LHCN-M2 (cell line): ENCODE measurements at places on chromosomes 3 and 15.

- peak; percentile 99 for DNase-seq
These were observed 510.1 kb upstream of the CFAP20DC start for GRCh38 chr3:59559721-59560435.

DNA sequence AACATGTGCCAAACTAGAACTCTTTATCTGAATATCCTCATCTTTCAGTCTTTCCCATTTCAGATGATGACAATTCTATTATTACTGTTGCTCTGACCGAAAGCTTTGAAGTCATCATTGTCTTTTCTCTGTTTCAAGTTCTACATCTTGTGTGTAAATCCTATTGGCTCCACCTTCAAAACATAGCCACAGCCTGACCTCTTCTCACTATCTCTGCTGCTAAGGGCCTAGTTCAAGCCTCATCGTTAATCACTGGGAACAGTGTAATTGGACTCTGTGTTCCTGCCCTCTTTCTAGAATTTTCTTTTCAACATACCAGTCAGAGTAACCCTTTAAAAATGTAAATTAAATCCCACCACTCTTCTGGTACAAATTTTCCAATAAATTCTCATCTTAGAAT, 105.1 kb downstream of the OXSM start:
- DNase-seq: peak; percentile 79

- DNase-seq: peak; percentile 36
These were observed 61.0 kb downstream of the IQSEC1 start for GRCh38 chr3:13012221-13012691.

- DNase-seq: no peak
These were observed 296.8 kb downstream of the WDR72 start for GRCh38 chr15:53462651-53463050.

GRCh38 chr15:78049691-78050440, 27.6 kb downstream of the TBC1D2B start:
- DNase-seq: peak; percentile 83

DNA sequence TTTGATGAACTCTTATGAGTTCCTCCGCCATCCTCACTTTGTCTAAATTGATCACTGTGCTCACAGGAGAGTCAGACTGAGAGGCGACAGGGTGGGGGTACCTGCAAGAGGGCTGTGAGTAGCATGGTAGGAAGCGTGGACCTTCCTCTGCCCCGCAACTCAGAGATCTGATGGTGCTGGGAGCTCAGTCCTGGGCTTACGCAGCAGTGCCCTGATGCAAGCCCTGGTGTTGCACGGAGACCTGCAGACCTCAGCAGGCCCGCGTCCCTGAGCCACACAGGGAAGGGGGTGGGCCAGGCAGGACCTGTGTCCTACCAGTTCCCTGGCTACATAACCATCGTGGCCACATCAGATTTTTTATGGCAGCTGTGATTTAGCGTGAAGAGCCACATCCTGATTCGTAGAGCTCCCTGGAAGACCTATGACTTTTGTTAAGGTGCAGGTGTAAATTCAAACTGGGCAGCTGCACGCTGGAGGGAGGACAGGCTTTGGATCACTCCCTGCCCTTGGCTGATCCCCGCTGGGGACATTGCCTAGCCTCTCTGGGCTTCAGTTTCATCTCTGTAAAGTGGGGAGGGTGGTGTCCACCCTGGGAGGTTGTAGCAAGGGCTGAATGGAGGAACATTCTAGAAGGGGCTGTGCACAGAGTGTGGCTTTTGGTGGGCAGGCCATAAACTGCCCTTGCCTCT, 176.1 kb downstream of the KLF13 start:
- no peak for DNase-seq

DNA sequence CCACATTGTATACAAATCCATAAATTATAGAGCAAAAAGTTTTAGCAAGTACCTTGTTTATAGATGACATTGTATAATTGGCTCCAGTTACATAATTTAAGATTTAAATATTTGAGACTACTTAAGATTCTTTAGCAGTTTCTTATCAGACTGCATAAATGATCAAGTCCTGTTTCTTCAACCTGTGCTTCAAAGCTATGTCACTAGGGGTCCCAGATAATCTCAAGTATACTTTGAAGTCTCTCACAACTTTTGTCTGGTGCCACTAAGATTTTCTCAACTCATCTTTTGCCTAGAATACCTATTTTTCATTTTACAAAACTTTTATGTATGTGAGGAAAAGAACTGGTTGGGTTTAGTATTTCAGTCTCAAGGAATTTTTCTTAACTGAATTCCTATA, 205.5 kb downstream of the STAG1 start:
- DNase-seq: peak; percentile 35

- peak; percentile 7 for DNase-seq
These were observed 36.0 kb downstream of the LEO1 start for GRCh38 chr15:51935466-51936104.

GRCh38 chr3:45216021-45216609, 10.0 kb downstream of the TMEM158 start:
- DNase-seq: no peak
